BJ (cell line): ENCODE measurements at places on chromosomes 5 and 9.

- DNase-seq: no peak
Measured at GRCh38 chr9:14341437-14342122, 27.6 kb upstream of the NFIB start.

DNA sequence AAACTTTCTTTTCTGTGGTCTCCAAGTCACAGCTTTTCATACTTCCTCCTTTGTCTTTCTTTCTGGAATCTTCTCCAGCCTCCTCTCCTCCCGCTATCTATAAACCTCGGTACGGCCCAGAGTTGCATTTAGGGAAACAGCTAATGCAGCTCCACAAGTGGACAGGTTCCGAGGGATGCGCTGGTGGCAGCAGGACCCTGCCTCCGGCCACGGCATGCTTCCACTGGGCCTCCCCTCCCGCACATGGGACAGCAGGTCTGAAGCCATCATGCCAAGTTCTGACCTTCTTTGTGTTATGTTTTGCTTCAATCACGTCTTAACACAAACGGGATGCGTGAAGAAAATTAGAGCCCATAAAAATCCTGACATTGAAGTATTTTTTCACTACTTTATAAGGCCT is 136.9 kb downstream of the IRX2 start:
- DNase-seq: no peak

DNA sequence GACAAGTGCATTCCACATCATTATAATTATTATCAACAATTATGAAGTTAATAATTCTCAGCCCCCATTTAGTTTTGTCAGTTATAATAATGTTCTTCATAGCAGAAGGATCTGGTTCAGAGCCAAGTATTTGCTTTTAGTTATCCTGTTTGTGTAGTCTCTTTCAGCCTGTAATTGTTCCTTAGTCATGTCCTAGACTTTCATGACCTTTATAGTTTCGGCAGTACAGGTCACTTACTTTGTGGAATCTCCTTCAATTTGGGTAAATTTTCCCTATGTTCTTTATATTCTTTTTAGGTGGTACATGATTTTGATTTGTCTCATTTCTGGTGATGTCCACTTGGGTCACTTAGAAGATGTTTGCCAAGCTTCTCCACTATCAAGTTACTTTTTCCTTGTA is 34.3 kb downstream of the UBE2R2 start:
- DNase-seq: no peak

GRCh38 chr9:34989946-34990635 is 546 bp downstream of the DNAJB5 start:
- DNase-seq: no peak

DNA sequence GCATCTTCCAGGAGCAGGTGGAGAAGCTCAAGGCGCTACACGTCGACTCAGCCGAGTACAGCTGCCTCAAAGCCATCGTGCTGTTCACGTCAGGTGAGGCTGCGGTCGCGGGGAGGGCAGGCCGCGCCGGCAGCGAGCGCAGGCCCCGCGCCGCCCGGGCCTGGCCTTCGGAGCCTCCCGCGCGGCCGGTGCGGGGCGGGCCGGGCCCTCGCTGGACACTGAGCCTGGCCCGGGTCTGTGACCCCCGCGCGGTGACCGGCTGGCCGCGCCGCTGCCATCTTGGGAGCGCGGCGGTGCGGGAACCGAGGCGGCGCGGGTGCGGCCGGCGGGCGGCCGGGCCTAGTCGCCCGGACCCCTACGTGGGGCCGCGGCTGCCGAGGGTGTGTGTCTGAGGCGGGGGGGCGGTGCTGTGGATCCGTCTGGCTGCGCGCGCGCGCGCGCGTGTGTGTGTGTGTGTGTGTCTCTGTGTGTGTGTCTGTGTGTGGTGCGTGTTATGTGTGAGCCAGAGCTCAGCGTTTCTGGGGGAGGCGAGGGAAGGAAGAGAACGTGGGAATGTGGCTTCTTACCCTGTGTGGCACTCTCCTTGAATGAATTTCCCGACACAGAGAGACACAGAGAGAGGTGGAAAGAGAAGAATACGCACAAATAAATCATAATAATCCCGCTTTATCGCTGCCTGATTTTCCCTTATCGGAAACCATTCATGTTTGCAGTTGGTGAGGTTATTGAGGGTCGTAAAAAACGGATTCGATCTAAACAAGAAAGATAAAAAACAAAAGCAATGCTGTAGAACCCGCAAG is 5.5 kb downstream of the NR2F1 start:
- DNase-seq: no peak

GRCh38 chr9:105697871-105698270 is 3.5 kb downstream of the TMEM38B start:
- no peak for DNase-seq

GRCh38 chr5:44246986-44247385 is 142.2 kb downstream of the FGF10 start:
- DNase-seq: peak; percentile 31

DNA sequence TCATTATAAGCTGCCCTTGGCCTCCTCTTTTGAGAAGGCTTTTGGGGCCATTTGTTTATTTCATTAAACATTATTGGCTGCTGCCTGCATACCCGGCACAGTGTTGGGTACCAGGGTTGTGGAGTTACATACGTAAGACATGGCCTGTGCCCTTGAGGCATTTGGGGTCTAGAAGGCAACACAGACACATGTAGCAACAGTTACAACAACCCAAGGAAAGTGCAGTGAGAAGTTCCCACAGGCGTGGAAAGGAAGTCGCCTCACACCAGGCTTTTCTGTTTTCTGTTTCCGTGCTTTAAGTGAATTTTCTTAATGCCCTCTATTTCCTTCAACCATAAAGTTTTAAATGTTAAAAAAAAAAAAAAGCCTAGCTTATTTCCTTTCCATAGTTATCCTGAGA is 47.4 kb downstream of the GALNT10 start:
- no peak for DNase-seq

- no peak for DNase-seq
Measured at GRCh38 chr9:136960212-136960937, 8.3 kb downstream of the LCN12 start.

DNA sequence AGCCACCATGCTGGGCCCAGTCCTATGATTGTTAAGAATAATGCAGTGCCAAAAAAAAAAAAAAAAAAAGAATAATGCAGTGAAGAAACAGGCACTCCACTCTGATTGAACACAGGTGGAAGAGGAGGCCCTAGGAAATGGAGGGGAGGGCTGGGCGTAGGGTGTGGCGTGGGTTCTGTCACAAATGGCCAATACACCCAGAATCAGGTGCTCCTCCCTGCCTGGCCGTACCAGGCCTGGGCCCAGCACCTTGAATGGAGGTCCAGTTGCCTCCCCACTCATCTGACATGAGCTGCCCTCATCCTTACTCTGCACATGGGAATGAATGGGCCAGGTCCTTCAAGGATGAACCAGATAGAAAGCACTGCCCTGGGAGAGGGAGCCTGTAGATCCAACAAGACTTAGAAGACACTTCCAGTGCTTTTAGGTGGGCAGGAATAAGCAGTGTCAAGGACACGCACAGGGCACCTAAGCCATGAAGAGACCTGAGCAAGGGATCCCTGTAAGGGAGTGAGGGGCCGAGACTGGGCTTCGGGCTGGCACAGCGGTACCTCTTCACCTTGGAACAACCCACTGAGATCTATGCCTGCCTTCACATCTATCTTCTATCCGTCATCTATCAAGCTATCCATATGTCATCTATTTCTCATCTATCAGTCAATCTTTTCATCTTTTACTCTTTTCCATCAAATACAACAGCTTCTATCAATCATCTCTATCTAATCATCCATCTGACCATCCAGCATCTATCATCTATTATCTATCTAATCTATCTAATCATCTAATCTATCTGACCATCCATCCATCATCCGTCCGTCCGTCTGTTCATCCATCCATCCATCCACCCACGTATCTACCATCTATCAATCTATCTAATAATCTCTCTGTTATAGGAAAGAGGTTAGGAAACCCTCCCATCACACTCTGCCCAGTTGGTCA is 15.9 kb downstream of the NINJ1 start:
- DNase-seq: no peak

DNA sequence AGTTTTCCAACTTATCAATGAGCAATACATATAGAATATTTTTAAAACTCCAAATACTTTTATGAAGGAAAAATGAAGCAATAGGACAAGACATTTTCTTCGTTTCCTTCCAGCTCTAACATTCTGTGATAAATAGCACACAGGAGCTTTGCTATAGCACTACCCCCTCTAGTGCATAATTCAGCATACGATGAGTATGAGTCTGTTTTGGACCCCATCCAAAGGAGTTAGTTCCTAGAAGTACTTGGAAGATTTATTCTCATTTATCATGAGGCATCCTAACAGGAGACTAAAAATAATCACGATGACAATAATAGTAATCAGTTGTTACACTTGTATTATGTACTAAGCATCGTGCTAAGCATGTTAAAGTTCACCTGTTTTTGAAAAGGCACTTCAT is 1061.3 kb upstream of the DMAC1 start:
- DNase-seq: no peak

GRCh38 chr5:67976891-67977601 is 238.5 kb upstream of the PIK3R1 start:
- DNase-seq: no peak

GRCh38 chr5:75366787-75367186 is 29.8 kb downstream of the HMGCR start:
- DNase-seq: no peak

- DNase-seq: peak; percentile 71
Measured at GRCh38 chr5:142201471-142201887, 92.9 kb downstream of the NDFIP1 start.

GRCh38 chr5:151042453-151043093 is 22.2 kb downstream of the GPX3 start:
- no peak for DNase-seq

DNA sequence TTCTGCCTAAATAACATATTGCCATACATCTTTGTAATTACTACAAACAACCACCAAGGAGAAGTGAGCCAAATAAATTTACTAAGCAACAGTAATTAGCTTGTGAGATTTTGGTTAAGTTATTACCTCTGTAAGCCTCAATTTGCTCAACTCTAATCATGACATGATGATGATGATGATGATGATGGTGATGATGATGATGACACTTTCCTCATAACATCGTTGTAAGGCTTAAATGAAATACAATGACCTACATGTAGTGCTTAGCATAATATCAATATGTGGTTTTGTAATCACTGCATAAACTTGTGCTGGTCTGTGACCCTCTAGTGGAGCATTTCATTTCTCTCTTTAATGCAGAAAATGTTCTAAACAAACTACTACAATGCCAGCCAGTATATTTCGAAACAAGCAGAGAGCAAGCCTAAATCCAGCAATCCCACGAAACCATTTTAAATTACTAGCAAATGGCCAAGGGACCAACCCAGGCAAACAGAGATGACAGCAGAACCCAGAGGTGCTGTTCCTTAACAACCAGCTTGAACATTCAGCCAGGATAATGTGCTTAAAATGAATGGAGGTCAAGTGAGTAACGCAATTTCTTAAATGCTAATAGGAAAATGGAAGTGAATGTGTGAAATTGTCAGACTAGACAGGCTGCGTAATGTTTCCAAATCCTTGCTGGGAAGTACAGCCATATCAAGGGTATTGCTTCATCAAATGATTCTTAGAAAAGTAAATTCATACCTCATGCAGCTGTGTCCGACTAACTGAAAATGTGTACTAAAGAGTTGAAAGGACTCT is 281.9 kb upstream of the PUM3 start:
- no peak for DNase-seq

GRCh38 chr5:178832618-178833201 is 27.0 kb upstream of the ZNF354B start:
- no peak for DNase-seq

DNA sequence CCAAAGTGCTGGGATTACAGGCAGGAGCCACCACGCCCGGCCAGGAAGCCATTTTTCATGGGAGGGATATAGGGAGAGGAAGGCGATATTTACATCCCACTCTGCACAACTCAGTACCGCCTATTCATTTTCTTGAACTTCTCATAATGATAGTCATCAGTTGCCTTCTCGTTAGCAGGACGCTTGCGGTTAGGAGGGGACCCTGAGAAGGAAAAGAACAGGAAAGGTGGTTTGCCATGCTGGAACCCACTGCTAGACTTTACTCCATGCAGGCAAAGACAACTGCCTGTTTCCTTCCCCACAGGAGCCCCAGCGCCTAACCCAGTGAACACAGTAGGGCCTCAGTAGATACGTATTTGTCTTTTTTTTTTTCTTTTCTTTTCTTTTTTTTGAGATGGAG is 4.1 kb upstream of the TOR1A start:
- DNase-seq: no peak

- DNase-seq: no peak
Measured at GRCh38 chr5:142785206-142785605, 15.0 kb downstream of the ARHGAP26 start.

DNA sequence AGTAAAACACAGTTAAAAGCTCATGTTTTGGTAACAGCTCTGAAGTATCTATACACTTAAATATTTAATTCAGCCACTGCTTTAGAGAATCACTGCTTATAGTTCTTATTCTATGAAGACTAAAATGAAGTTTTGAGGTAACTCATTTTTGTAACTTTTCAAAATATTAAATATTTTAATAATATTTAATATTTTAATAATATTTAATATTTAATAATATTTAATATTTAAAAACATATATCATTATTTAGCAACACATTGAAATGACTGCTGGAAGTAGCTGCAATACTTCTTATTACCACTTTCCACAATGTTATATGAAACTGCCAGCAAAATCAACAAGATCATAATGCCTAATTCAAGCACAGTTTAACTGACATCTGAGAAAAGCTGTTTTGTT is 18.7 kb upstream of the GCNT4 start:
- DNase-seq: no peak

- no peak for DNase-seq
Measured at GRCh38 chr5:32628049-32628844, 42.9 kb downstream of the SUB1 start.

- no peak for DNase-seq
Measured at GRCh38 chr5:999032-999501, 9.5 kb upstream of the NKD2 start.

DNA sequence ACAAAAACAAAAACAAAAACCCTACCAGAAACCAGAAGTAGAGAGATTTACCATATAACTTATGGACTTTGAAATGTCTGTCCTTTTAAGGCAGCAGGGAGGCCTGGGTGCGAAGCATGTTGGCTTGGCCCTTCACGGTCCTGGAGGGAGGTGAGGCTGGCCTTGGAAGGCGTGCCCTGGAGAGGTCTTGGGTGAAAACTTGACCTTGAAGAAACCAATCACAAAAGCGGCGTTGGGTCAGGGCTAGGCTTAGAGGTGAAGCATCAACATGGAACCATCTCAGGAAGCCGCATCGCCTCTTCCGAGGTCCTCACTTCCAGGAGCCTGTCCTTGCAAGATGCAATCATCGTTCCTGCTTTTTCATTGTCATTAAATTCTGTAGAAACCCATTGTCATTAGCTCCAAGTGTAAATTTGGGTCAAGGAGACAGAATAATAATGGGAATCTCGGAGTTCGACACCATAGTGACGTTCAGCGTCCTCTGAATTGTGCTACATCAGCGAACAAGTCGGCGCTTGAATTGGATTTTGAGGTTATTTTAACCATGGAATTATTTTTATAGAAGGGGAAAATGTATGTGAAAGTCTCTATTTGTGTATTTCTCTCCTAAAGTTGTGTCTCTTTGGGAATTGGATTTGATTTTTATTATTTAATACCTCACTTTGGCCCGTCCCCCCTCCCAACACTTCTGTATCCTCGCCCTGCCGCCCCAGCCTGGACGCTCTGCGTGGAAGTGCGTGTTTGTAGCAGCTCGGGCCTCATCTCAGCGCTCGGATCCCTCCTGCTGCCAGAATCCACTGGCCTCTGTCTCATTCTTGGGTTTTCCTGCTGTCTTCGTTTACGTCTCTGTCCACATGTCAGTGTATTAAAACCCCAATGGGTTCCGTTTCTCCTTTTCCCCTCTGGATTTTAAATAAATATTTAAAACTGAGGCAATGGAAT is 11.1 kb upstream of the ORM1 start:
- DNase-seq: no peak
